Activated naive CD4-positive, alpha-beta T cell (primary cell): ENCODE measurements at places on chromosomes 6 and 20.

DNA sequence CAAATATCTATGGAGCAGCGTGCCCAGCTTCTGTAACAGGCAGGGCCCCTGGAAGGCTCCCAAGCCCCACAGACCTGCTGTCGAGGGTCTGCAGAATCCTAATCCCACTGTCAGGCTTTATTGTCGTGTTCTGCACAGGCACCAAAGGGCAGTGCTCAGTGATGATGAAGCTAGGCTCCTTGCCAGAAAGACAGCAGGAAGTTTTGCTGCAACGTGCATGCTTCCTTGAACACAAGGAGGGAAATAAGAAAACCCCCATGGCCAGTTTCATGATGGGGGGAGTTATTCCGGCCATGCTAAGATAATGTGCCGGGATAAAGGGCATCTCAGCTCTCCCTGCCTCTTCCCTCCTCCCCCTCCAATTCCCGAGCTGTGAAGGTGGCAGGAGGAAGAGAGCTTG lies 109.4 kb upstream of the KCNG1 start:
- no peak for DNase-seq

GRCh38 chr6:16135066-16135465 lies 6.2 kb downstream of the MYLIP start:
- DNase-seq, result no peak

- no peak for DNase-seq
These were observed 47.9 kb downstream of the BTBD3 start for GRCh38 chr20:11965602-11966001.

- no peak for DNase-seq
These were observed 23.8 kb upstream of the FAM50B start for GRCh38 chr6:3825331-3825831.

DNA sequence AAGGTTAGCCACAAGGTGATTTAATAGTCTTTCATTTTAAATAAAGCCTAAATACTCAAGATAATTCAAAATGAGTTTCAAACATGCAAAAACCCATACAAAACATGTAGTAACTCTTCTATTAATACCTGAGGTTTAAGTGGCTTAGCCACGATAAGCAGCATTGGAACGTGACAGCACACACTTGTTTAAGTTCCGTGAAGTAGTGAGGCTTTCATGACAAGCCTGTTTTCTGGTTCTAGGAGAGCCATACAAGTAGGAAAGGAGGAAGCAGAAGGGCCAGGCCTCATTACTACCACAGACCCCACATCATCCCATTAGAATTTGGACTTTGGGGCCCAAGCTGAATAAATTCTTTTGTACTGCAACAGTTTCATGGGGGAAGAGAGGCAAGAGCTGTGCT lies 54.3 kb upstream of the PRND start:
- DNase-seq, result no peak

- no peak for DNase-seq
These were observed 292.0 kb upstream of the RUNX2 start for GRCh38 chr6:45036103-45036502.

DNA sequence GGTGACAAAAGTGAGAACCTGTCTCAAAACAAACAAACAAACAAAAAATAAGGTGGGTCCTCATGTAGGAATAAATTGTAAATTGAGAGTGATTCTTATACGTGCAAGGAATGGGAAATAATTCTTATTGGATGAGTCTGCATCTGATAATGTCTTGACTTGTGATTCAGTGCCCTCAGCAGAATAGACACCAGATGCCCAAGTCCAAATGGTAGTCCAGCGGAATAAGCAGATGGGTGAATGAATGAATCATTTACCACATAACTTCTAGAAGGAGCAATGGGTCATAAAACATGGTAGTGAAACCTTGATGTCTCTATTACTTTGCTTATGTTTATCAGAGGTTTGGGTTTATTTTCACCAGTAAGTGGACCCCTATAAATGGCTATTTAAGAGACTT lies 747.7 kb downstream of the PHF3 start:
- DNase-seq, result no peak

DNA sequence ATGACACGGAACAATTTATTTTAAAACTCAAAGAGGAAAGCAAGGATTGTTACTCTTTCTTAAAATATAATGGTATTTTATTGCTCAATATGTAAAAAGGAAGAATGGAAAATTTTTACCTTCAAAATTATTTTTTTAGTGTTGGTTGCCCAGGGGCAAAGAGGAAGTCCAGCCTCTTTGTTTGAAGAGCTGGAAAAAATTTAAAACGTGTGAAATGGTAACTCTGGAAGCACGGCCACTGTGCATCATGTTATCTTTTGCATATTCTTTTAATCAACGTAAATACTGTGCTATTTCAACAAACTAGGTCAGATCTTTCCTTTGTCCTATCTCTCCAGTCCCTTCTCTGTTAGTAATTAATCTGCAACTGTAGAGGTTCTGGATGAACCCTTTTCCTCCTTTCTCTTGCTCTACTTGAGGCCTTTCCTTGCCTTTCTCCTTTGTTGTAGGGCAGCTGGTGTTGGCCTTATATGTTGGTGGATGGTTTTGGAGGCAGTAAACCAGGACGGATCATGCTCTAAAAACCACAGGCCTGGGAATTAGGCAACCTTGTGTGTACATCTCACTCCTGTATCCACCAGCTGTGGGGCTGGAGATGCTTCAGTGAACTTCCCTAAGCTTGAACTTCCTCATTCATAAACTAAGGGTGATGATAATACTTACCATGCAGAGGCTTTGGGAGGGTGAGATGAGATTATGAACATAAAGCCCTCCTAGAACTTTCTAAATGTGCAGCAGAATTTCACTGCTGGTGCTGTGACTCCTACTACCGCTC lies 143.3 kb downstream of the PRL start:
- no peak for DNase-seq

DNA sequence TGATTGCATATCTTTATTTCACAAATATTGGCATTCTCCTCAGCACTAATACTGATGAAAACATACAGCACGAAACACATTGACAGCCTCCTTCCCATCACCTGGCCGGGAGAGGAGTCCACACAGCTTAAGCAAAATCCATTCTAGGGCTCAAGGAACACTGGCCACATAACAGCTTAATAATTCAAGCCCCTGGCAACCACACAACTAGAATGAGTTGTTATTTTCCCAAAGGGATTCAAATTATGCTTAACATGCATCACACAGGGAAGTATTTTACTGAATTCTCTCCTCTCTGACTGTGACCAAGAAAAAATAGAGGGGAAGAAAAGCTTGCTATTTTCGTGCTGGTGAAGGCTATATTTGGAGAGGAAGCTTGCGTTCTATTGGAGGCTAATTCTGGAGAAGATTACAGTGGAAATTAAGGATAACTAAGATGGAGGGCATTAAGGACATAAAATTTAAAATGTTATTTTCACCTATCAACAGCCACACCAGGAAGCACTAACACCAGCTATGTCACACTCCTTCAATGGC lies 198.5 kb downstream of the ADGRG6 start:
- DNase-seq, result no peak

DNA sequence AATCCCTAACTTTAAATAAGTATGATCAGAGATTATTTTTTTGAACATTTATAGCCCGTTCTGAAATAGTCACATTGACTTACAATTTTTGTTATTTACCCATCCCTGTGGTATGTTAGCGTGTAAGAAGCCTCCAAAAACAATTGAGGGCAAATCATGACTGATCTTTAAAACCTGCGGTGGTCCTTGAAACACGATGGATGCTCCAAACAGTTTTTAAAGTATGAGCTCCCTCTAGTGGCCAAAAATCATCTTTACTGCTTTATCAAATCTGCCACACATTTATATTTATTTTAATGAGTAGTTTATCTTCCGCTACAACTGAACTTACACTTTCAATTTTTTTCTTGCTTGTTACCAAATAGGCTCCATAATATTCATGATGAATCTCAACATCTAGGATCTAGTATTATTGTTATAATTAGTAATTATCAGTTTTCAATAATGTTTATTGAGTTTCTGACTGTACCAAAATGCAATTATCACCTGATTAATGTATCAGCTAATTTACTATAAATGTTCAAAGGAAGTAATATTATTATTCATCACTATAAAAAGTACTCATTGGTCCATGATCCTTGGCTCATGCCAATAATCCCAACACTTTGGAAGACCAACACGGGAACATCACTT lies 52.2 kb downstream of the MARCKS start:
- DNase-seq, result no peak

- DNase-seq, result no peak
These were observed 1.0 kb downstream of the MRPS26 start for GRCh38 chr20:3046677-3047462.

- no peak for DNase-seq
These were observed 103.5 kb upstream of the HIVEP1 start for GRCh38 chr6:11908436-11909105.

GRCh38 chr6:1841136-1841535 lies 231.4 kb downstream of the FOXC1 start:
- DNase-seq, result no peak

- no peak for DNase-seq
These were observed 101.9 kb downstream of the CDH26 start for GRCh38 chr20:60060006-60060557.

DNA sequence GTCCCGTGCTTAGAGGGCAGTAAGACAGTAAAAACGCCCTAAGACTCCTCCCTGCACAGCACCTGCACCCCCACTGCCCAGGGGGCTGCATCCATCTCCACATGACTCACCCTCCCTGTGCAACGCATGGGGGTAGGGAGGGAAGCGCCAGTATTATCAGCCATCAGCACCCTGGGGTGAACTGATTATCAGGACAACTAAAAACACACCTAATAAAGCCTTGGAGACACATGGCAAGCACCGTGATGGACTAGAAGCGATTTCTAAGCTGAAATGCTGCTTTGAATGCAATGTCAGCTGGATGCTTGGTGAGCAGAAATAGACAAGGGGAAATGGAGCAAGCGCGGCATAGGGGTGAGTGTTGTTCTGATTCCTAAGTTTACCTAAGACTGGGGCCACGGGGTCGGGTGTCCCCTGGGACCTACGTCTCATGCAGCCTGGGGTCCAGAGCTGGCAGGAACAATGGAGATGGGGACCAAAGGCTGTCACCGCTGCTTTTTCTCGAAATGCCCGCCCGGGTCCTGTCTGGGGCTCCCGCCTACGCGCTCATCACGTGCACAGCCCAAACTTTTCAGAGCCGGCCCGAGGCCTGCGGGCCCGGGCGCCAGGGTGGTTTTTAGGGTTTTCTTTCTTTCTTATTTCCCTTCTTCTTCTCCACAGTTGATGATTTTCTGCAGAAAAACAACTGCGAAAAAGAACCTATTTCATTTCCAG lies 702 bp upstream of the TNFAIP3 start:
- peak; percentile 59 for DNase-seq

GRCh38 chr6:21067521-21067920 lies 526.0 kb upstream of the SOX4 start:
- DNase-seq, result no peak

GRCh38 chr6:42211726-42212125 lies 5.9 kb downstream of the MRPS10 start:
- DNase-seq, result no peak

- DNase-seq, result no peak
These were observed 78.1 kb downstream of the PRDM1 start for GRCh38 chr6:106163966-106164877.

GRCh38 chr6:15287670-15288375 lies 42.0 kb downstream of the JARID2 start:
- DNase-seq, result no peak

DNA sequence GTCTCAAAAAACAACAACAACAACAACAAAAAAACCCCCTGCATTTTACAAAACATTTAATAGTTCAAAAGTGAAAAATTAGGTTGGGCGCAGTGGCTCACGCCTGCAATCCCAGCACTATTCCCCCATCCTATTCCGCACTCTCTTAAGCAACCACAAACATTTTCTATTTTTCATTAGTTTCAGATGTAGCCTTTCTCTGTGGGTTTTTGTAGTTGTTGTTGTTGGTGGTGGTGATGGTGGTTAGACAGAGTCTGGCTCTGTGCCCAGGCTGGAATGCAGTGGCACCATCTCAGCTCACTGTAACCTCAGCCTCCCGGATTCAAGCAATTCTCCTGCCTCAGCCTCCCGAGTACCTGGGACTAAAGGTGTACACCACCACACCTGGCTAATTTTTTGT lies 6.4 kb upstream of the GMNN start:
- no peak for DNase-seq

GRCh38 chr20:60787276-60787675 lies 464.8 kb upstream of the CDH4 start:
- DNase-seq, result no peak

DNA sequence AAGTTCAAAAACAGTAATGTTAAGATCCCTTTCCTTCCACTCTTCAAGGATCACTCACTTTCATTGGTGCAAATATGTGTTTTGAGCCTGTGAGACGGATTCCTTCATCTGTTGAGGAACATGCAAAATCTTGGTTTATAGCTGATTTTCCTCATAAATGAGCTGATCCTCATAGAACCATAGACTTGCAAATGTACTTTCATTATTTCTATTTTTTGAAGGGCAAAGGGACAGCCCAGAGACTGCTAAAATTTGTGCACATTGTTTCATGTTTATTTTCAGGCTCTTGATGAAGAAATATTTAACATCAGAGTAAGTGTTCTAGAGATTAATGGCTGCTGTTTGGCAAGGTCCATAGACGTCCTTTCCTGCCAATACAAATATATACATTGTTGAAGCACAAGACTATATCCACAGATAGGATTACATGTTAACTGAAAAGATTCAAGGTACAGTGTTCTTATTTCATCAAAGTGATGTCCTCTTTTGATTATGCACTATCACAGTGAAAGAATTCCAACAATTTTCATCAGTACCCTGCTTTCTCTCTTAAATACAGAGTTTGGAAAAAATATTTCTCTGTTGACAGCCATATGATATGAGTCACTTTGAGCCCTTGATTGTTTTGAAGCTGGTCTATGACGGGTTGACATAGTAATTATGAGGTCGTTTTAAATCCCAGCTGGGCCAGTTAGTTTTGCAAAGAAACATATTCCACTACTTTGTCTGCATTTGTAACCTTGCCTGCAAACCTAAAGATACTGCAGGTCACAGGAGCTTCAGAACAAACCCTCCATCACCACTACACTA lies 95.7 kb downstream of the FILIP1 start:
- no peak for DNase-seq

GRCh38 chr6:142592876-142593275 lies 291.1 kb downstream of the ADGRG6 start:
- DNase-seq, result no peak

GRCh38 chr6:169847901-169848311 lies 96.5 kb downstream of the ERMARD start:
- DNase-seq, result no peak

- no peak for DNase-seq
These were observed 104.9 kb upstream of the PREP start for GRCh38 chr6:105507811-105508210.

DNA sequence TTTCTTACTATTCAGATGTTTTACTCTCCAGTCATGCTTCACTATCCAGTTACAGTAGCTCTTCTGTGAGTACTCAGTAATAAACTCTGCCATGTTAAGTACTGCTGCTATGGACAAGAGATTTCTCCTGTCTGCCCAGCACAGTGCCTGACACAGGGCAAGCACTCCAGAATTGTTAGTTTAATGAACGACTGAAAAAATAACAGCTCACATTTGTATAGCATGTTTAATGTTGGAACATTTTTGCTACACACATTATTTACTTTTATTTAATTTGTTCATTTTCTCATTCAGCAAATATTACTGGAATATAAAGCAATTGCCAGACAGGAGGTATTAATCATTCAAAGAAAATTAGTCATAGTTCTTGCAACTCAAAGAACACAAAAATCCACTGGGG lies 142.6 kb upstream of the HMGN3 start:
- no peak for DNase-seq
